ENCODE measurements at places on chromosomes 2 and 18.

- no peaks in the 10 kb centered on the region for H3K27me3 ChIP-seq
- H3K36me3 ChIP-seq = peaks cover 5% of the 10 kb centered on the region
- no peaks in the 10 kb centered on the region for H3K4me1 ChIP-seq
- H3K27ac ChIP-seq = no peak overlapping the region
- H3K4me3 ChIP-seq = no peak overlapping the region
- DNase-seq = no peak
Observed at GRCh38 chr2:109446278-109447131, 167.3 kb downstream of the SEPTIN10 start.

DNA sequence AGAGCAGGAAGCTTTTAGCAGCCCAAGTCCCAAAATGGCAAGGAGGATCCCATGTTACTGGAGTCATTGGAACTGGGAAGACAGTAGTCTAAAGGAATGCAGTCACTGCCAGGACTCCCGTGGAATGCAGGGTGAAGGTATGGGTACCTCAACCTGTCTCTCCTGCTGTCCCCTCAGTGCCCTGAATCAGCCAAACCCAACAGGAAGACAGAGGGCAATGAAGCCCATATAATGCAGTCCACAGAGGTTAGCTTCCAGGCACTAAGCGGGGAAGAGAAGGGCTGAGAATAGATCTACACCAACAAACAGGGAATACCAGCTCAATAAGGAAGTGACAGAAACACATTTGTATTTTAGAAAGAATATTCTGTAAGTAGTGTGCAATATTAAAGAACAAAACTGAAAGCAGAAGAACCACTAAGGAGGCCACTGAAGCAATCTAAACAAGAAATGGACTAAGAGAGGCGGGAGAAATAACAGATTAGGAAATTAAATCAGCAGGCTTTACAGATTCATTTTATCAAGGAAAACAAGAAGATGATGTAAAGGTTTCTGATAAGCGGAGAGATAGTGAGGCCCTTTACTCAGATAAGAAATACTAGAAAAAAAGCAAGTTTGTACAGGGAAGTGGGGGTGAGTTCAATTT is 8.3 kb downstream of the NEMP2 start:
- H3K4me1 ChIP-seq = peaks cover 12% of the 10 kb centered on the region
- no peaks in the 10 kb centered on the region for H3K27me3 ChIP-seq
- DNase-seq = no peak

DNA sequence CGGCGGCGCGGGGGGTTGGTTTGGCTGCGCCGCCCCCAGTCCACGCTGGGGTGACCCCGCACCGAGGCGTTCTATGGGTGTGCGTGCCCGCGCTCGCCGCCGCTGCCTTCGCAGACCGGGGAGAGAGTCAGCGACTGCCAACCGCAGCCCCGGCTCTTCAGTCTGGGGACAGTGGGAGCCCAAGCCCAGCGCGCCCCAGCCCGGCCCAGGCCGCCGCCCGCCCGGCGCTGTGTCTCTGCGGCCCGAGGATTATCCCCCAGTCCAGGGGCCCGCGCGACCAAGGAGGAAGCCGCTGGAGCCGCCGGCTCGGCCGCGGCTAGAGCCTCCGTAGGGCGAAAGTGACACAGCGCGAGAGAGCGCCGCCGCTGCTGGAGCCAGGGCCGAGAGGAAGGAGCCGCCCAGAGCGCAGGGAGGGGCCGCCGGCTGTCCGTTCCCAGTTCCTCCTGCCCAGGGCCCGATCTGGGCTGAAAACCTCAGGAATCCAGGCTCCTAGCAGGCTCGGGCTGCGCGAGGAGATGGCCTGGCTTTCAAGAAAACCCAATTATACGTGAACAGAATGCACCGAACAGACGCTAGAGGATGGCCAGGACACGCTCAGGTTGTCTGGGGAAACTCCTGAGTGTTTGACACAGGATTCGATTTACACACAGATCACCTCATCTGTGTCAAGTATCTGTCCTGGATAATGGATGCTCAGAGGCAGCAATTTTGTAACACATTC is 2.4 kb downstream of the CTIF start:
- no peaks in the 10 kb centered on the region for H3K36me3 ChIP-seq
- H3K27me3 ChIP-seq = peaks cover 50% of the 10 kb centered on the region
- no peak overlapping the region for H3K27ac ChIP-seq
- DNase-seq = no peak
- peak overlapping the region; percentile 82 for H3K4me3 ChIP-seq

DNA sequence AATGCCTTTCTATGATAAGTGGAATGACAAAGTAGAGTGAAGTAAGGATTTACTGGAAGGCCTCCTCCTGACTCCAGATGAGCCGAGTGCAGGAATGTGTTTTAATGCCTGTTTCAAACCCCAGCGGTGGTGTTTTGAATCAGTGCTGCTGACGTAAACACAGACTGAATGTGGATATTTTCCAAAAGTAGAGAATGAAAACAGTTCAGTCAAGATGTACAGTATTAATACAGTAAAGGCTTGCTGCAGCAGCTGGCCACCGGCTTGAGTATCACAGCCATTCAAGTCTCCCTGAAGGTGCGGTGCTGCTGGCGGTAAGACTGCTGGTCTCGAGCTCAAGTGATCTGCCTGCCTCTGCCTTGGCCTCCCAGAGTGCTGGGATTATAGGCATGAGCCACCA is 46.7 kb downstream of the ARHGAP28 start:
- no peak overlapping the region for H3K27ac ChIP-seq

DNA sequence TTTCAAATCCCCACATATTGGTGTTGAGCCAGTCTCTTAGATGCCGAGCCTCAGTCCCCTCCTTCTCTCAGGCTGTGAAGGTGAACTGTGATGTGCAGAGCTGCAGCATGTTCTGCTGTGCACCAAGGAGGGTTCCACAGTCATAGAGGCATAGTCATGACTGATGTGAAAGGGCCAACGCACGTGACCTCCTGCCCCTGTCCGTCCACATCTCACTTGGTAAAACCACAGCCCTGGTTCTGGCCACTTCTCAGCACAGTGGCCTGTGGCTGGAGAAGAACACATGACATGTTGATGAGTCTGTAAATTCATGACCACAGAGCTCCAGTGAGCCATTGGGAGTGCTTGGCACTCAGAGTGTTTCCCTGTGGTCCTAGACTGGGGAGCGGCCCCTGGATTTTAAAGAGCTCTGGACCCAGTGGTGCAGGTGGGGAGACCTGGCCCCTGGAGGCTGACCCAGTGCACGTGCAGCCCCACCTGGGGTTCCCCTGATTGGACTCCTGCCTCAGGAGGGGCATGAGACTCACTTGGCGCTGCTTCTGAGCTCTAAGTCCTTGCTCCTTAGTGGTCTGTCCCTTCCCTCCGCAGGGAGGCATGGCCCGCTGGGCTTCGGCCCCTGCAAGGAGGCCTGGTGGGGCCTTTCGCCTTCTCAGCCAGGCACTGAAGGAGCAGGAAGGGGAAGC is 25.3 kb downstream of the INPP4A start:
- H3K4me3 ChIP-seq = no peak overlapping the region
- H3K27me3 ChIP-seq = no peaks in the 10 kb centered on the region
- H3K36me3 ChIP-seq = peaks cover 3% of the 10 kb centered on the region
- DNase-seq = no peak
- H3K27ac ChIP-seq = peak overlapping the region; percentile 1
- H3K4me1 ChIP-seq = peaks cover 72% of the 10 kb centered on the region

DNA sequence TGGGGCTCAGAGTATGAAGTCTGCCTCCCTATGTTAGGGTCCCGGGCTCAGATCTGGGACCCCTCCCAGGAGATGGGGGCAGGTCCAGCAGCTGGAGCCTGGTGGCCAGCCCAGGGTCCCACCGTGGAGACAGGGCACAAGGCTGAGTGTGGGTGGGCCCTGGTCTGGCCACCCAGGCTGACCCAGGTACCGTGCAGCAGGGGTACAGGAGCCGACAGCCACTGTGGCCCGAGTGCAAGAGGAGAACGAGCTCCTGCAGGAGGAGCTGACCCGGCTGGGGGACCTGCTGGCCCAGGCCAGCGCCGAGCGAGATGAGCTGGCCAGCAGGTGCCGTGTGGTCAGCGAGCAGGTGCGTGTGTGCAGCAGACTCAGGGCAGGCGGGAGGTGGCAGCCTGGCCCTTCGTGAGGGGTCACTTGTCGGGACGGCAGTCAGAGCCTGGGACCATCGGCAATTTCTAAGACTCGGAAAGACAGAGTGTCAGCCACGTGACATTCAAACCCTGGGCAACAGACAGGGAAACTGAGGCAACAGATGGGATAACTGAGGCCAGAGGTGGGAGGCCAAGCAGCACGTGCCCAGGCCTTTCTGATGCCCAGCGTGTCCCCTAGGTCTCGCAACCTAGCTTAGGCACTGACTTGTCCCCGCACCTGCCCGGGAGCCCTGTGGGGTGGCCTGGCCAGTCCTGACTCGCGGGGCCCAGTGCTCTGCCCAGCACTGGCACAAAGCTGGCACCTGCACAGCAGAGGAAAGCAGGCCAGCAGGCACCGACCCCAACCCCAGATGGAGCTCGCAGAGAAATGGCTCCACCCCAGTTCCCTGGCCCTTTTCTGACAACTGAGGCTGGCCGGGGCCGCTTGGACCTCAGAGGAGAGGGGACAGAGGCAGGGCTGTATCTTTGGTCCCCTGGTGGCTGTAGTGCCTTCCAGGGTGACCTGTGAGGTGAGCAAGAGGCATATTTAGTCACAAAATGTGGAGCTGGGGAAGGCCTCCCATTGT is 13.9 kb downstream of the CROCC2 start:
- H3K4me1 ChIP-seq = peaks cover 3% of the 10 kb centered on the region
- no peak overlapping the region for H3K27ac ChIP-seq
- peaks cover 33% of the 10 kb centered on the region for H3K27me3 ChIP-seq
- no peak overlapping the region for H3K4me3 ChIP-seq

GRCh38 chr2:190205657-190206056 is 114.0 kb downstream of the HIBCH start:
- H3K4me3 ChIP-seq = no peak overlapping the region
- DNase-seq = no peak
- peaks cover 4% of the 10 kb centered on the region for H3K36me3 ChIP-seq
- no peaks in the 10 kb centered on the region for H3K4me1 ChIP-seq
- no peak overlapping the region for H3K27ac ChIP-seq

DNA sequence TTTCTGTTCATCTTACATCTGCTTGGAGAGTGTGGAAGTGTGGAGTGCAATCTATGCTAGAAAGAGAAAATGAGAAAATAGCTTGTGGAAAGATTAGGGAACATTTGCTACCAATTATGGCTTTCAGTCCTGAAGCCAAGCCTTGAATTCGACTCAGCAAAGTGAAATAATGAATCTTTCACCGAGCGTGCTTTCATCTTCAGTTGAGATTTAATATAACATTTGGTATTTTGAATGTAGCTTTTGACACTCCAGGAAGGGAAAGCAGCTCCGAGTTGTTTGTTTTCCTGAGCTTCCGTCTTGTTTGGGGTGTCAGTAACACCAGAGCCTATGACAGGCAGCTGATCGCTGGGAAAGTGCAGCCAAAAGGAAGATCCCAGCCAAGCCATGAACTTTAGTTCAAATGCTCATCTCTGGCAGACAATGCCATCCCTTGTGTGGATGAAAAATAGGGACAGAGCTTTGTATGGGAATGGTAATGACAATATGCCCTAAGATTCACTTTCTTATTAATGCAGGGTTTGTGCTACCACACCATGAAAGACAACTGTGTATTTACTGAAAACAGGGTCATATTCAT is 25.0 kb upstream of the PHLPP1 start:
- H3K4me1 ChIP-seq = no peaks in the 10 kb centered on the region
- no peak overlapping the region for H3K27ac ChIP-seq
- no peak for DNase-seq
- H3K27me3 ChIP-seq = peaks cover 15% of the 10 kb centered on the region

DNA sequence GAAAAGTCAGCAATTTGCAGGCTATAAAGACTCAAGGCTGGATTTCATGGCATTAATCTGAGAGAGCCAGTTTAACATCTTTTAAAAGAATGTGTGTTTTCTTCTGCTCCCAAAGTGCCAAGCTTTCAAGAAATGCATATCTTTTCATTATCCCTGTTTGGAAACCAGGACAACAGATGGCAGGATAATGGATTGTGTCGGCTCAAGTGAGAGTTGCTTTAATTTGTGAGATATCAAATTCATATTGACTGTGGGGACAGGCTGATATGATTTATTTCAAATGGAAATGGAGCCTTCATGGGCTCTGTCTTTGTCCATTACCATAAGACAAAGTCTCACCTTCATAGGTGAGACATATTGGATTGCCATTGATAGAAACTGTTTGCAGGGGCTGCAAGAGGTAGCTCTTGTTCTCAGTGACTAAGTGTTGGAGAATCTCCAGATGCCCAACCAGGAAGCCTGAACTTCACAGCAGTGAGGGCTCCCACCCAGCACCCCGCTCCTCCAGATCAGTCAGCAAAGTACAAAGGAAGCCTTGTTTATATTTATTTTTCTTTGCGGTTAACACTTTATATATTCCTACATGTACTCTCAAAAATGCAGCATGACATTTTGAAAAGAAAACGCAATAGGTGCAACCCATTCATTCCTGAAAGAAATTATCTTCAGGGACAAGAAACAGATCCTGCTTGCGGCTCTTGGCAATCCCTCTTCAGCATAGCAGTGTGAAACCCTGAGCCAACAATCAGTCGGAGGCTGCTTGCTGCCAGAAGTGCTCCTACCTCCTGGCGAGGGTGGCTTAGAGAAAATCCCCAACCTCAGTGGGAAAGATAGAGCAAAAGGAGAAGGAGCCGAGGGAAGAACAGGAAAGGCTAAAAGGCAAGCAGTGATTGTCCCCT is 65.8 kb upstream of the ATL2 start:
- H3K27me3 ChIP-seq = no peaks in the 10 kb centered on the region
- DNase-seq = no peak
- no peak overlapping the region for H3K27ac ChIP-seq
- no peaks in the 10 kb centered on the region for H3K36me3 ChIP-seq
- H3K4me1 ChIP-seq = no peaks in the 10 kb centered on the region

DNA sequence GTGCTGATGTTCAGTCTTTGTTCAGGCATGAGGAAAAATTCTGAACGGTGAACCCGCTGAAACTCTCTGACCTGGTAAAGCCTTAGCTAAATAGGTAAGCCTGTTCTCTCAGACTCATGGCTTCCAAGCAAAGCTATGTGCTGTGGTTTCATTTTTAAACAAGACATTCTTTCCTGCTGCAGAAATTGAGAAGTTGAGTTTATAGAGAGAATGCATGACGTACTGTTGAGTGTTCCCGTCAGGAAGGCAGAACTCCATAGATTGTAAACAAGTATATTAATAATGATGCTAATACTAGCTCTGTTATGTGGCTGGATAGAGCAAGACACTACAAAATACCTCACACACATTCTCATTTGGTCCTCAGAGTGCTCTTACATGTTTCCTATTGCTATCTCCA is 424.0 kb upstream of the CRIM1 start:
- no peak for DNase-seq
- no peaks in the 10 kb centered on the region for H3K36me3 ChIP-seq
- H3K27ac ChIP-seq = no peak overlapping the region
- no peak overlapping the region for H3K4me3 ChIP-seq

DNA sequence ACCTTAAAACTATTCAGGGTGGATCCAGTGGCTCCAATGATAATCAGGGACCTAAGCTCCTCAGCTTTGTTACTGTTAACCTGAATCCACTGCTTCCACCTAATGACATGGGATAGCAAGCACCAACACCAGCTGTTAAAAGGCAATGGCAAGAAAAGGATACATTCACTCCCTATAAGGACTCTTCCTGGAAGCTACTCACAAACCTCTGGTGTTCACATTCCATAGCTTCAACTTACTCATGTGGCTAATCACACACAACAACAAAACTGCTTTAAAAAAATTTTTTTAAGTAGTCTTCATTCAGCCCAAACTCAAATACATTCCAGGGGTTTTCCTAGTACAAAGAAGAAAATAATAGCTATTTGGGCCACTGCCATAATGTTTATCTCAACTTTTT is 24.5 kb downstream of the ROCK2 start:
- DNase-seq = no peak
- no peaks in the 10 kb centered on the region for H3K4me1 ChIP-seq
- H3K36me3 ChIP-seq = no peaks in the 10 kb centered on the region
- H3K27me3 ChIP-seq = no peaks in the 10 kb centered on the region
- no peak overlapping the region for H3K27ac ChIP-seq
- H3K4me3 ChIP-seq = no peak overlapping the region

GRCh38 chr2:180050246-180050645 is 43.1 kb upstream of the CWC22 start:
- no peaks in the 10 kb centered on the region for H3K36me3 ChIP-seq
- H3K27me3 ChIP-seq = no peaks in the 10 kb centered on the region
- H3K27ac ChIP-seq = no peak overlapping the region
- no peak for DNase-seq
- no peak overlapping the region for H3K4me3 ChIP-seq
